ENCODE measurements at places on chromosomes 13 and 19.

DNA sequence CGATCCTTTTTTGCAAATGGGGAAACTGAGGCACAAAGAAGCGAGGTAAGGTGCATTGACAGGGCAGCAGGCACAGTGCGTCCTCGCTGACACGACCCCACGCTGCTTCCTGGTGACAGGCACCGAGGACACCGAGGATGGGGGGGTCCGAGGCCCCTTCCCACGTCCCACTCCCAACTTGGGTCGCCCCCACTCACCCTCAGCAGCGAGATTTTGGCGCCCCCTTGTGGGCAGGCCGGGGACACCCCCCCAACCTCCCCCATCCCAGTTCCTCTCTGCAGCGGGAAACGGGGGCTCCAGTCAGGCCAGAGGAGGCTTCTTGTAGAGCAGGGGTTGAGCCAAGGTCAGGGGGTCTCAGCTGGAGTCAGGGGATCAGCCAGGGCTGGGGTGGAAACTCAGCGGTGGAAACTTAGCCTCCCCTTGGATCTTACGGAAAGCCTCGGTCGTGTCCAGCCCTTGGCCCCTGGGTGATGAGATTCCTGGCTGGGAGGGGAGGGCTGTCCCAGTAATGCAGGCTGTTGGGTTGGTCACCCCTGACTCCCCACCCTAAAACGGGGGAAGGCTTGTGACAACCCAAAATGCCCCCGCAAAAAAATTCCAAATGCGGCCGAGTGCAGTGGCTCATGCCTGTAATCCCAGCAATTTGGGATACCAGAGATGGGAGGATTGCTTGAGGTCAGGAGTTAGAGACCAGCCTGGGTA lies 8.2 kb downstream of the SMIM24 start:
- peak; percentile 35 for DNase-seq

GRCh38 chr19:54523403-54523802 lies 20.8 kb downstream of the LAIR2 start:
- DNase-seq, result no peak

GRCh38 chr13:36820222-36820621 lies 1.2 kb downstream of the RFXAP start:
- no peak for DNase-seq

GRCh38 chr13:27001705-27002104 lies 169.9 kb downstream of the USP12 start:
- no peak for DNase-seq

DNA sequence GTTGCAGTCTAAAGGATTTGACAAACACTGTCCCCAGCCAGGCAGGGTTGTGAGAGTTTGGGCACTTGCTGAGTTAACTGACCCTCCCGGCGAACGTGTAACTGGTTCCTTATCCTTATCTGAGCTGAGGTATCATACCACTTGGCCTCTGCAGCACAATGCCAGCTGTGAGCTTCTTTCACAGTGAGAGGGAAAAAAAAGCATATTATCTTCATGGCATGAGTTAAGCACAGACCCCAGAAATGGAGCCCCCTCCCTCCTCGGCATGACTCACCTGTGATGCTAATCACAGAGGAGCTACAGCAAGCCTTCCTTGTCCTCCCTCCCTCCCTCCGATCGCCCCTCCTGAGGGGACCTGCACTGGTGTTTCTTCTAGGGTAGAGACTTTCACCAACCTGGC lies 60.5 kb downstream of the EFNB2 start:
- no peak for DNase-seq

GRCh38 chr19:19422156-19422555 lies 16.7 kb downstream of the GATAD2A start:
- no peak for DNase-seq

GRCh38 chr19:24177686-24178085 lies 90.7 kb downstream of the ZNF254 start:
- no peak for DNase-seq

- no peak for DNase-seq
Observed at GRCh38 chr13:112454648-112455334, 78.6 kb downstream of the SPACA7 start.

DNA sequence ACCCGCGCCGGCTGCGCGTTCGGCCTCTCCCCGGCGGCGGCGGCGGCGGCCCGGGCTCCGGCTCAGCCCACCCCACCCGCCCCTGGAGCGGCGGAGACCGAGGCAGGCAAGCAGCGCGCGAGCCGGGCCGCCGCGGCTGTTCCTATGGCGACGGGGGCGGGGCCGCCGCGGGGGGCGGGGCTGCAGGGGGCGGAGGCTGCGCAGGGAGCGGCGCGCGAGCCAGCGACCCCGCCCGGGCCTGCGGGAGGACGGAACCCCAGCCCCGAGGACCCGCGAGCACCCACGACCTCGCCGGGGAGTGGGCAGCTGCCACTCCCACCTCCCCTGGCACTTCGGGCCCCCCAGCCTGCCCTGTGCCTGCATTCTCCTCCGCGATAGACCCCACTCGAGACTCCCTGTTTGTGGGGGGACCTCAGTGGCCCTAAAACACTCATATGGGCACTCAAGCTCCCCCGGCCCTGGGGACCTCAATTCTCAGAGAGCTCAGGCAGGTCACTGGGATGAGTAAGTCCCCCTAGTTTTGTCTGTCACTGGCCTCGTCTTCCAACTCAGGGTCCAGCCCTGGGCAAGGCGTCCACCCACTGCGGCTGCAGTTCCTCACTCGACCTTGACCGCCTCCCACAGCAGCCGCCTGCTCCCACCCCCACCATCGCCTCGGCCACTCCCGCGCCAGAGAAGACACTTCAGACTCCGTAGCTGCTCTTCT lies at the start of gene CTXN1:
TSS of gene CTXN1 (minus strand) at position 115 of the 706 bp plus-strand sequence. CDS start 597 bp downstream, outside the sequence.
- peak; percentile 79 for DNase-seq

DNA sequence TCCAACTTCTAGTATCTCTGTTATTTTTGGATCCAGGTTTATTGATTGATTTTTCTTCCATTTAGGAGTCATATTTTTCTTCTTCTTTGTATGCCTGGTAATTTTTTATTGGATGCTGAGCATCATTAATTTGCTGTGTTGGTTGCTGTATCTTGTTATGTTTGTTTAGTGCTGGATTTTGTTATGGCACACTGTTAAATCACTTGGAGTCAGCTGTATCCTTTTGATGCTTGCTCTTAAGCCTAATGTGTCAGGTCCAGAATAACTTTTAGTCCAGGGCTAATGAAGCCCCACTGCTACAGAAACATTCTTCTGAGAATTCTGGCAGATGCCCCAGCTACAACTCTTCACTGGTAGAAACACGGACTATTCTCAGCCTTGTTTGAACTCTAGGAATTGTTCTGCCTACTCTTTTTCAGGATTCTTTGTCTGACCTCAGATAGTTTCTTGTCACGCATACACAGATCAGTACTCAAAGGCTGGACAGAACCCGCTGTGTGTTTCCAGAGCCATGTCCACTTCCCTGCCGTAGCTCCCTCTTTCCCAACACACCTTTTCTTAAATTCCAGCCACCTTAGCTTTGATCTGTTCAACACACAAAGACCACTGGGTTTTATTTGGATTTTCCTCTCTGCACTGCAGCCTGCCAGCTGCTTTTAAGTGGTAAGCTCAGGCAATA lies 137.1 kb upstream of the WASF3 start:
- no peak for DNase-seq

- no peak for DNase-seq
Observed at GRCh38 chr19:48230555-48231129, 25.1 kb downstream of the CARD8 start.

- no peak for DNase-seq
Observed at GRCh38 chr13:20472531-20472930, 53.1 kb downstream of the CRYL1 start.

- DNase-seq, result no peak
Observed at GRCh38 chr13:29722415-29722814, 126.9 kb upstream of the SLC7A1 start.

DNA sequence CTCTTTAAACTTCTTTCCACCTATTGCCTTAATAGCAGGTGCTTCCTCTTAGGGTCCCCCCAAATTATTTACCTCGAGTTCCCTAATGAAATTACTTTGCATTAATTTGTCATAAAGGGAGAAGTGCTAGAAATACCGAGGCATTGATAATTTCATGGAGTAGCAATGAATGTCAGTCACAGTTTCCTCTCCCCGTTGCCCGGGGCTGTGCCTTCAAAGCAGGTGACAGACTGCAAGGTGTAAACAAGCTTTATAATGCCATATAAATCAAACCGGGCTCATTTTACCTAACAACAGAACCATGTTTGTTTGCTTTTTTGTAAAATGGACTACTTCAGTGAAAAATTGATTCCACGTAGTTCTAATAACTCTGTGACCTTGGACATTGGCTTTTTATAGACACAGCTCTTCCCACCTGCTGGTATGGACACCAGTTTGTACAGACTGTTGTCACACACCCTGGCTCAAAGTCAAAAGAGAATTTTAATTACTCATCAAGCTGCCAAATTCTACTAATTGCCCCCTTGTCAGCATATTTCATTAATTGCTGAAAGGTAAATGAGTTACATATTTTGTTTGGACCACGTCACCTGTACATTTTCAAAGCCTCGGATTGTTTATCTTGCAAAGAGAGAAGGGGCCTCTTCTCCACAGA lies 171.1 kb downstream of the STK24 start:
- no peak for DNase-seq

DNA sequence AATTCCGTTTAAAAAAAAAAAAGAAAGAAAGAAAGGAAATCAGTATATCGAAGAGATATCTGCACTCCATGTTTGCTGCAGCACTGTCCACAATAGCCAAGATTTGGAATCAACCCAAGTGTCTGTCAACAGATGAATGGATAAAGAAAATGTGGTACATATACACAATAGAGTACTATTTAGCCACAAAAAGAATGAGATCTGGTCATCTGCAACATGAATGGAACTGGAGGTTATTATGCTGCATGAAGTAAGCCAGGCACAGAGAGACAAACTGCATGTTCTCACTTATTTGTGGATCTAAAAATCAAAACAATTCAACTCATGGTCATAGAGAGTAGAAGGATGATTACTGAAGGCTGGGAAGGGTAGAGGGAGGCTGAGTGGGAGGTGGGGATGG lies 16.3 kb downstream of the ZNF565 start:
- DNase-seq, result no peak

GRCh38 chr19:47152632-47153031 lies 22.0 kb downstream of the SAE1 start:
- DNase-seq, result peak; percentile 31

DNA sequence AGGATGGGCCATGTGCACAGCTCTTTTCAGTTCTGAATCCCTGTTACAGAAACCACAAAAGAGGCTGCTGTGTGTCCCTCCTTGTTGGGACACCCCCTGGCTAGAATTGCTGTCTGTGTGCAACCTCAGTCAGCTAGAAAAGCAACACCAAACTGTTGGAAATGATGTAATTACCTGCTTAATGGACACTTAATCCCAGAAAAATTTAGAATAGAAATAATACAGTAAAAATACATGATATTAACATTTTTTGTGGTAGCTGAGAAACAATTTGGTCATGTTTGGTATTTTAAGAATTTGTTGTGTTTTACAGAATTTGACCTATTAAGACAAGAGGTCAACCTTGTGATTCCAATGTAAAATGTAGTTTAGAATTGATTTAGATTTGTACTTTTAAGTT lies 46.8 kb downstream of the FAM124A start:
- no peak for DNase-seq

DNA sequence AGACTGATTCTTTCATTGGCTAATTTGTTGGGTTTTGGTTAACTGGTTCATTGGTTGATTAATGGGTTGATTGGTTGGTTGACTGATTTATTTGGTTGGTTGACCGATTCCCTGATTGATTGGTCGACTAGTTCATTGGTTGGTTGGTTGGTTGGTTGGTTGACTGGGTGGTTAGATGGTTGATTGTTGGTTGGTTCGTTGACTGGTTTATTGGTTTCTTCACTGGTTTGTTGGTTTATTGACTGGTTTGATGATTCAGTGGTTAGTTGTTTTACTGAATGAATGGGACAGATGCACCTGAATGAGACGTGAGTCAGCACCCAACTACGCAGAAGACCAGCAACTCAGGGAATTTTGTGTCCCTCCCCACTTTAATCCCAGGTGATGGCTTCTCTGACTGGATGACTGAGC lies 2.7 kb upstream of the NUP62 start:
- DNase-seq, result no peak

DNA sequence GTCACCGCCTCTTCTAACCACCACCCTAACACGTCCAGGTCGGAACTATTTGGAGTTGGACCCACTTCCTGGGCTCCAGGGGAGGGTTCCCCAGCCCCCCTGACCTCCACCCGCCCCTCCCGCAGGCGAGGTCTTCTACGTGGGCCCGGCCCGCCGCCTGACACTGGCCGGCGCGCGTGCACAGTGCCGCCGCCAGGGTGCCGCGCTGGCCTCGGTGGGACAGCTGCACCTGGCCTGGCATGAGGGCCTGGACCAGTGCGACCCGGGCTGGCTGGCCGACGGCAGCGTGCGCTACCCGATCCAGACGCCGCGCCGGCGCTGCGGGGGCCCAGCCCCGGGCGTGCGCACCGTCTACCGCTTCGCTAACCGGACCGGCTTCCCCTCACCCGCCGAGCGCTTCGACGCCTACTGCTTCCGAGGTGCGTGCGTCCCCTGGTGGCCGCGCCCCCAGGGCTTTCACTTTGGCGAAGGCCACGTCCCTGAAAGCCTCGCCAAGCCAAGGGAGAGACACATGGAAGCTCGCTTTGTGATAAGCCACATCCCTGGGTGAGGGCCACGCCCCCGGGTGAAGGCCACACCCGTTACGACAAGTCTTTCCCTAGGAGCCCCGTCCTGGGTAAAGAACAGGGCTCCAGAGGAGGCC lies 13.2 kb downstream of the NCAN start:
- DNase-seq, result peak; percentile 70

GRCh38 chr19:48638831-48639381 lies 1.7 kb upstream of the DBP start:
- DNase-seq, result peak; percentile 27

GRCh38 chr13:76764429-76764828 lies 121.8 kb downstream of the KCTD12 start:
- DNase-seq, result no peak

GRCh38 chr13:102203718-102204117 lies 198.1 kb downstream of the FGF14 start:
- DNase-seq, result no peak

GRCh38 chr13:54004026-54004699 lies 975.5 kb downstream of the OLFM4 start:
- no peak for DNase-seq

GRCh38 chr19:18594096-18594823 lies 5.7 kb downstream of the REX1BD start:
- peak; percentile 69 for DNase-seq

DNA sequence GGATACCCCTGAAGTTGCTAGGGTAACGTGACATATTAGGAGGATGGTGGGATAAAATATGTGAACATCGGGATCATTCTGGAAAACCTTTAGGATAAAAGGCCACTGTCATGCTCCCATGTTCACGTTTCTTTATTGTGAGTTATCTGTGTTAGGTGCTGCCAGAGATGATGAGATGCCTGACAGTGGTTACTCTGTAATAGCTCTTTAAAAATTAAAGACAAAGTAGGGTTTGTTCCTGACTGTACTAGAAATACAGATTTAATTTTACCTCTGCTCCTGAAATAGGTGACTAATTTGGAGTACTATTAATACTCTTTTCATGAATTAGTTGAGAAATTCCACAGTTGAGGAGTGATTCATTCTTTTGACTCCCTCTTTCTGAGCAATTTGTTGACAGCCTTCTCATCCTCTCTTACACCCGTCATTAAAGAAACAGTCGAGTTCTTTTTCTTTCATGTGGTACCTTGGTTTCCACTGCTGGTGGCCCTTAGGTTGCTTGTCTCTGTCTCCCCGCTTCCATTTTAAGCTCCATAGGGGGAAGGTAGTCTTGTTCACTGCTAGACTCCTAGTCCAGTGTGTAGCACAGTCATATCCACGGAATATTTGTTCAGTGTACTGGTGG lies 28.4 kb downstream of the SAE1 start:
- DNase-seq, result no peak

GRCh38 chr13:73173279-73173811 lies 114.5 kb downstream of the KLF5 start:
- DNase-seq, result no peak
